ENCODE measurements at places on chromosomes 3 and 15.

- no peak for DNase-seq
Observed at GRCh38 chr15:92167451-92167850, 226.2 kb upstream of the ST8SIA2 start.

GRCh38 chr3:71121429-71122167, 461.9 kb downstream of the FOXP1 start:
- no peak for DNase-seq

DNA sequence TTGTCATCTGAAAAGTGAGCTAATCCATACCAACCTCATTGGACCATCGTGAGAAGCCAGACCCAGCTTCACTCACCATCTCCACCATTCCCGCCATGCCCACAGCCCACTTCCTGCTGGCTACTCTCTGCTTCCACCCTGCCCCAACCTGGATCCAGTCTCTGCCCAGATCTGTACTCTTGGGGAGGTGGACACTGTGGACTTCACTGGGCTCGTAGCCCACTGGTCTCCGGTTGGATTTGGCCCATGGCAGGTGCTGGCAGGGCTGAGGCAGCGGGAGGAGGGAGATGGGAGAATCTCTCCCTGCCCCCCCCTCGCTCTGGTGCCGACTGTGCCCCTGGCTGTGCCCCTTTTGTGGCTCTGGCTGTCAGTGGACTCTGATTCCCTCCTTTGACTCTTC, 193.8 kb downstream of the ABHD5 start:
- DNase-seq = no peak

- DNase-seq = no peak
Observed at GRCh38 chr15:60966316-60966715, 262.8 kb downstream of the RORA start.

DNA sequence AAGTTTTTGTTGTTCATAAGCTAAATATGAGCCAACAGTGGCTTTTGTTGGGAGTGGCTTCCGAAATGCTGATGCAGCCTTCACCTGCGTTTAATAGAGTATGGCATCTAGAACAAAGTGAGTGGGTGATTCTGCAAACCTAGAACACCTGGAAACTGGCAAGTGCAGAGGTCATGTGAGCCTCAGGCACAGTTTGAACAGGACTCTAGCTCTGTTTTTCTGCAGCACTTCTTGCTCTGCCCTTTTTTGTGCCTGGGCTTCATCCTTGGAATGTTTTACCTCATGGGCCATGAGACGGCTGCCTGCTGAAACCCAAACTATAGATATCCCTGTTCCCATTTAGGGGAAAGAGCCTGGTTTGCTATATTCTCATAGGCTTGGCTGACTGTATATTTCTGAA, 73.5 kb downstream of the LPP start:
- no peak for DNase-seq

GRCh38 chr3:121111914-121112612, 204.1 kb downstream of the STXBP5L start:
- DNase-seq = no peak

DNA sequence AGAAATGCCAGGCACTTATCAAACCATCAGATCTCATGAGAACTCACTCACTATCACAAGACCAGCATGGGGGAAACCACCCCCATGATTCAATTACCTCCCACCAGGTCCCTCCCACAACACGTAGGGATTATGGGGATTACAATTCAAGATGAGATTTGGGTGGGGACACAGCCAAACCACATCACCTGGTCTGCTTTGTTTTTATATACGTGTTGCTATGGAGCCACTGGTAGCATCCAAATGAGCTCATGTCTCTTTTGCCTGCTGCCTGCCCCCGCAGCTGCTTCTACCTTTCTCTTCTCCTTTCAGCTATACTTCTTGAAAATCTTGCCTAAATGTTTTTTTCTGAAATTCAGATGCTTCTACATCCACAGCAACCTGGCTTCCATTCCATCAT, 26.8 kb upstream of the PCOLCE2 start:
- DNase-seq = no peak

- no peak for DNase-seq
Observed at GRCh38 chr3:49013738-49014660, 4.4 kb downstream of the DALRD3 start.

- no peak for DNase-seq
Observed at GRCh38 chr3:161263057-161263456, 41.9 kb downstream of the NMD3 start.

GRCh38 chr3:50455161-50456018, 48.0 kb downstream of the CACNA2D2 start:
- DNase-seq = no peak

Data from breast epithelium (tissue), 4 donors.